CD8-positive, alpha-beta T cell (primary cell): ENCODE measurements at places on chromosomes 2 and 18.

- DNase-seq: no peak
These were observed 9.2 kb upstream of the GALNT3 start for GRCh38 chr2:165803123-165803760.

DNA sequence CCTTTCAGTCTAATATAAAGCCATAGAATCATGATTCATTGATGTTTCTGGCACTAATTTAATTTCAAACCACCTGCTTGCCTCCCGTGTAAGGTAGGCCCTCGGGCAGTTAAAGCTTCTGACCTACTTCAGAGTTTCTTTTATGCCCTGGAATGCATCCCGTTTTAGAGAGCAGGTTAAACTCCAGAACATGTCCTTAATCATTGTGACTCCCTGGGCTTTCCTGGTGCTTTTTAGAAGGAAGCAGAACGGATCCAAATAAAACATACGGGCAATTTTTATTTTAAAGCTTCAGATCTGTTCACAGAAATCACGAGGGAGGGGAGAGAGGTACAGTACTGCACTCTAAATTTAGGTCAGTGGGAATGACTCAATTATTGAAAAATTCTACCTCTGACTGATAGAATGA is 134.8 kb downstream of the GCA start:
- no peak for DNase-seq

GRCh38 chr2:85164145-85164569 is 31.0 kb downstream of the TCF7L1 start:
- no peak for DNase-seq

- no peak for DNase-seq
These were observed 135.6 kb downstream of the RBMS1 start for GRCh38 chr2:160358046-160358445.

DNA sequence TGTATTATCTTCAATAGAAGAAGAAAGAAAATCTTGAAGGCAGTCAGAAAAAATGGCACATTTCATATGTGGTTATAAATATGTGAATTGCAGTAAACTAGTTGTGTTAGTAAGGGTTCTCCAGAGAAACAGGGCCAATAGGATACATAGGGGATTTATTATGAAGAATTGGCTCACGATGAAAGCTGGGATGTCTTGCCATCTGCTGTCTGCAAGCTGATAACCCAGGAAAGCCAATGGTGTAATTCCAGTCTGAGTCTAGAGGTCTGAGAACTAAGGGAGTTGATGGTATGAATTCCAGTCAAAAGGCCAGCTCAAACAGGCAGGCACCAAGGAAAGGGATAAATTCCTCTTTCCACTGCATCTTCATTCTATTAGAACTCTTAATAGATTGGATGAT is 362.4 kb downstream of the KCNJ3 start:
- no peak for DNase-seq

- DNase-seq: no peak
These were observed 45.4 kb upstream of the TAF1B start for GRCh38 chr2:9797681-9798556.

- DNase-seq: no peak
These were observed 1.1 kb downstream of the PTH2R start for GRCh38 chr2:208407667-208408066.

- DNase-seq: no peak
These were observed 11.7 kb downstream of the CDC42EP3 start for GRCh38 chr2:37659723-37660122.

- no peak for DNase-seq
These were observed 1.5 kb downstream of the GDF7 start for GRCh38 chr2:20668451-20668850.

GRCh38 chr2:128374711-128375413 is 56.2 kb upstream of the HS6ST1 start:
- no peak for DNase-seq

DNA sequence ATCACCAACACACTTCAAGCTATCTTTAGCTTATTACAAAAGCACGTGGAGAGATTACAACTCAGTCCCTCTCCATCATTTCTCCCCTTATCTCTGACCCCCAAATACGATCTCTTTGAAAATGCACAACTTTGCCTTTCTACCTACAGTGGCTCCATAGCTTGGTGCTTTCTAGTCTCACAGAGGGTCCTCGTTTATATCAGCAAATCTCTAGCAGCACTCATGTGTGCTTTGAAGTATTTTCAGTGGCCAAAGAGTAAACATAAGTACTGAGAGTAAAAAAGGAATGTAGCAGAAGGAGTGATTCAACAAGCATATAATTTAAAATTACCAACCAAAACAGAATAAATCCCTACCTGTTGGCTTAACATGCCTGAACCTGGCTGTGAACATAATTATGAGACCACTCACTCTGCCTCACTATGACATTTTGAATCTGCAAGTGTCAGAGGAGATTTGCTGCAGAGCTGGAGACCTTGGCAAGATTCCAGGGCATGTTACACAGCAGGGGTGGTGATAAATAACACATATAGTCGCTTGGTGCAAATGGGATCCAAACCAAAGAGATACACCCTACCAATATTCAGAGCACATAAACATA is 54.6 kb downstream of the LAMA3 start:
- no peak for DNase-seq

- no peak for DNase-seq
These were observed 87.1 kb downstream of the NDUFA10 start for GRCh38 chr2:239937866-239938640.

DNA sequence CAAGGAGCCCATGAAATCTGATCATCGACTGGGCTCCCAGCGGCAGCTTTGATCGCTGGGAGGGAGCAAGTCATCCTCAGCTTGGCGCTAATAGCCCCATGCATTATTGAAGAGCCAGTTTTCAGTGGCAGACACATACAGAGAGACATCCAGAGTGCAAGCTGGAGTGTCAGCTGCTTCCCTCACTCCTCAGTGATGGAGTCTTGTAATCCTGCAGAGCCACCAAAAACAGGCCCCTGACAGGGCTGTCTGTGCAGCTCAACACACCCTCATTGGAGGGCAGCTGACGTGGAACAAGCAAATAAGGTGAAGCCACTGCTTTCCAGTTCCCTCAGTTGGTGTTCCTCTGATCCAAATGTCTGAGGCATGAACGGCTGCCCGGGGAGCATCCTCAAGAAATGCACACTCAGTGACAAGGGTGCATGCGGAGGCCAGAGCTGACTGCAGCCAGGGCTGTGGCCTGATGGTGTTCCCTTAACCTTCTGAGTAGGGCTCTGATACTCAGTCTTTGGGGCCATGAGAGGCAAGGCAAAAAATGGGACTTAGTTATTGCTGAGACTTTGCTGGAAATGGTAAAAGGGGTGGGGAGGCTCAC is 97.4 kb downstream of the RHOB start:
- DNase-seq: no peak

DNA sequence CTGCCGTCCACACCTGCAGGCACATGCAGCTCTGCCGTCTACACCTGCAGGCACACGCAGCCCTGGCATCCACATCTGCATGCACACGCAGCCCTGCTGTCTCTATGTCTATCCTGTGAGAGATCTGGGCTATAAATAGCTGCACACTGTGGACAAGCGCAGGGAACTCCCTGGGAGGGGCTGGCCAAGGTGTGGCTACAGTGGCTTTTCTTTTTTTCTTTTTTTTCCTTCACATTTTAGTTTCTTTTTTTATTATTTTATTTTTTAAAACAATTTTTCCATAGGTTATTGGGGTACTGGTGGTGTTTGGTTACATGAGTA is 42.0 kb downstream of the TMEM182 start:
- no peak for DNase-seq

DNA sequence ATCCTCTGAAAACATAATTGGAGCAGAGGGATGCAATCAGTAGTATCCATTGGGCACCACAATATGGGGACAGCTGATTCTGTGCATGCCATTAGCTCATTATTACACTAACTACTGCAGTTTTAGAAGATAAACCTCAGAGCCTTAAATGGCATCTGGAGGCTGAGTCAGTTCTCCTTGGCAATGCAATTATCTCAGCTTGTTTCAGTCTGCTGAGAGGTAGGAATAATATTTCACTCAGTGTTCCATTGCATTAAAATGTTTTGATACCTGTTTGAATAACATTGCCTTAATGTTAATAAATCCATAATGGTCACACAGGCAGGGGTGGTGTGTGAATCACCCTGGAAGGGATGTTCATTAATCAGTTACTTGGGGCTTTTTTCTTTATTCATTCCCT is 309.6 kb downstream of the LRRTM1 start:
- no peak for DNase-seq

- DNase-seq: no peak
These were observed 167.4 kb downstream of the TRABD2A start for GRCh38 chr2:84713441-84713840.

DNA sequence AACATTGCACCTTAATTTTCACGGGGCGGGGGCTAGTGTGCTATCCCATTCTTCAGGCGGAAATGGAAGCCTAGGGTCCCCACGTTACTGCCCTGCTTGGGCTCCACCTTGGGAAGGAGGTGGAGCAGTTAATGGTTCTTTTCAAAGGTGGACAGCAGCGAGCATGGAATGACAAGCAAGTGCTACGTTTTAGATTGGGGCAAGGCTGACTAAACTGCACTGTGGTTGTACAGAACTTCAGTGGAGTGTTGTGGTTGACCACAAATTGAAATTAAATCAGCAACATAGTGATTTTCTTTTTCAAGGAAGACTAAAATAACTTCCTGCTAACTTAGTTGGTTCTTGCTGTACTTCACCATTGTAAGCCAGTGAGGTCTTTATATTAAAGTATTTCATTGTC is 47.0 kb downstream of the CHRNA1 start:
- no peak for DNase-seq

- DNase-seq: no peak
These were observed 3.9 kb downstream of the PKDCC start for GRCh38 chr2:42051543-42052235.

- no peak for DNase-seq
These were observed 345.5 kb upstream of the DSEL start for GRCh38 chr18:67862069-67862468.

GRCh38 chr2:195863121-195863520 is 205.5 kb downstream of the DNAH7 start:
- no peak for DNase-seq

DNA sequence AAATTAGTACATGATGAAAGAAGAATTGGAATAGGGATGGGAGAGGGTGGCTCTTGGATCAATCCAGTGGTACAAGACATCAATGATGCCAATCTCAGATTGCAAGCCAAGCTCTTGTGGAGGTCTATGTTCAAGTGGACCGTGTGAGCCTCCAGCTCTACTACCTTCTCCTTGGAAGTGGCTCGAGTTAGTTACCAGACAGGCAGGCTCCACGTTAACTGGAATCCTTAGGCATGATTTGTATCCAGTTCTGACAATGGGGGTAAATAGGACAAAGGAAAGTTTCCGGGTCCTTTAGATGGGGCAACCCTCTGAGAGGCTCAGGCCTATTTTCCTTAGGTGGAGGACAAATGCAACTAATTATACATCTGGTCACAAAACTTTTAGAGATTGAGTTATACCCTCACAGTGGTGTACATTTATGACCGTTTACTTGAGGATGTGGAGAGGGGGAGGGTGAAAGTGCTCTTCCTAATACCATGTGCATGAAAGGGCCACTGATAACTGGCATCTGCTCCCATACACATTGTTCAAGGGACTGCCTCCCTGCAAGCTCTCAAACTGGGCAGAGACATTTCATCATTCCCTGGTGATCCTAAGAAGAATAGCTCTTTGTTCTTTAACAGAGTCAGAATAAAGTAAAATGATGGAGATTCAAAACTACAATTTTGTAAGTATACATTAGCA is 180.2 kb downstream of the SOCS6 start:
- no peak for DNase-seq

GRCh38 chr2:165827921-165828276 is 33.9 kb upstream of the GALNT3 start:
- DNase-seq: no peak

DNA sequence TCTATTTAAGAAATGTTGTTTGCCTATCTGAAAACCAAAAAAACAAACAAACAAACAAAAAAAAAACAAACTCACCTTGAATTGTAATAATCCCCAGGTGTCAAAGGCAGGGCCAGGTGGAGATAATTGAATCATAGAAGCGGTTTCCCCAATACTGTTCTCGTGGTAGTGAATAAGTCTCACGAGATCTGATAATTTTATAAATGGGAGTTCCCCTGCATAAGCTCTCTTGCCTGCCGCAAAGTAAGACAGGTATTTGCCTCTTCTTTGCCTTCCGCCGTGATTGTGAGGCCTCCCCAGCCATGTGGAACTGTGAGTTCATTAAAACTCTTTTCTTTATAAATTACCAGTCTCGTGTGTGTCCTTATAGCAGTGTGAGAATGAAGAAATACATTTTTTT is 1180.7 kb upstream of the CRIM1 start:
- no peak for DNase-seq

- DNase-seq: no peak
These were observed 28.4 kb downstream of the GNLY start for GRCh38 chr2:85722519-85722918.

DNA sequence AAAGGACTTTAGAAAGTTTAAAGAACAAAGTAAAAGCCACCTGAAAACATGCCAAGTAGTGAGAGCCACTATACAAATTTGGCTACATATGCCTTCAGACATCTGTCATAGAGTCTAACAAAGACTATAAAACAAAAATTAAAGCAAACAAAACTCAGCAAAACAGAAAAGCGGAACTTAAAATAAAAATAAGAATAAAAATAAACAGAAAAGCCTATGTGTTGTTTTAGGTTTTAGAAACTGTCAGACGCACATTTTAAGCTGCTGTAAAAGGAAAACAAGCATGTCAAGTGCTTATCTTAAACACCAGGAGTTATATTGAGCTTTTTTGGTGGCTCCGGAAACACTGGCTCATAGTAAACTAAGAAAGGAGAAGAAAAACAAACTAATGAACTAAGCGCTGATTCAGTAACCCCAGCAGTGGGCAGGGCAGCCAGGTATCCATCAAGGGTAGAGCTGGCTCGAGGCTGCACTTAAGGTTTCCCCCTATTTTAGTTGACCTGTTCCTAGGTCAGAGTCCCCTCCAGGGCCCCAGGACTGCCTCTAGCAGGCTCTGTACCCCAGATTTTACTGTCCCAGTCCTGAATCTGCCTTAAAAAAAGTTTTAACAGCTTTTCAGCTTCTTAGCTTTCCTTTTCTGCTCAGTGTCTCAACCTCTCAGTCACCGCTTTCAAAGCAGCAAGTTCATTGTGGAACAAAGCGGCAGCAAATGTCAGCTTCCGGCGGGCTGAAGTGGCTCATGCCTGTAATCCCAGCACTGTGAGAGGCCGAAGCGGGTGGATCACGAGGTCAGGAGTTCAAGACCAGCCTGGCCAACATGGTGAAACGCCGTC is 15.4 kb upstream of the RMC1 start:
- DNase-seq: peak; percentile 48

- DNase-seq: no peak
These were observed 7.4 kb downstream of the NFATC1 start for GRCh38 chr18:79402977-79403722.

- no peak for DNase-seq
These were observed 735.4 kb upstream of the FANCL start for GRCh38 chr2:58976375-58977071.

- no peak for DNase-seq
These were observed 225.8 kb downstream of the PIEZO2 start for GRCh38 chr18:10923551-10924070.

DNA sequence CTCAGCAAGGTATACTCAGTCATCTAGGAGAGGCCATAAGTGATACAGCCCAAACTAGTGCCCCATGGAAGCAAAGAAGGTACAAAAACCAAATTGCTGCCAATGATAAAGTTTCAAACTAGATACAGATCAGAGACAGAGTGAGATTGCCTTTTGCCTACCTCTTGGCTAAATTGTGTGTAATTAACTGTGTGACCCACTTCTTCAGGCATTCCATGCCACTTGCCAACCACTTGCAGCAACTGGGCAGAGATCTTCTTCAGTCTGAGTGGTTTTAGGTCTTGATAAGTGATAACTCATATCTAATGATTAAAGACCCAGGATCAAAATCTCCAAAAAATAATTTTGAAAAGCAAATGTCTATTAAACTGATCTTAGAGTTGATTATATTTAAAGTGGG is 21.1 kb upstream of the NABP1 start:
- DNase-seq: no peak
